ENCODE measurements at places on chromosomes 1 and 21. TPM values are rescaled to one million over a fixed set of nuclear protein-coding genes. Genes with fewer than 3 reads are reported as not detected.

Gene VAV3
- 63.2 TPM for total RNA-seq

Gene CFAP107
- total RNA-seq = not detected

Gene TMEM269
- total RNA-seq = not detected

Gene FAM229A
- 2.0 TPM for total RNA-seq

Gene GLIS1
- total RNA-seq = not detected

Gene NR0B2
- total RNA-seq = not detected

Gene ACOT7
- total RNA-seq = 33.7 TPM

Gene SPRR2F
- not detected for total RNA-seq

Gene AVPR1B
- total RNA-seq = 0.05 TPM

Gene GIPC2
- 55.5 TPM for total RNA-seq
